NCI-H524 (cell line): ENCODE measurements at places on chromosomes 16 and 17.

DNA sequence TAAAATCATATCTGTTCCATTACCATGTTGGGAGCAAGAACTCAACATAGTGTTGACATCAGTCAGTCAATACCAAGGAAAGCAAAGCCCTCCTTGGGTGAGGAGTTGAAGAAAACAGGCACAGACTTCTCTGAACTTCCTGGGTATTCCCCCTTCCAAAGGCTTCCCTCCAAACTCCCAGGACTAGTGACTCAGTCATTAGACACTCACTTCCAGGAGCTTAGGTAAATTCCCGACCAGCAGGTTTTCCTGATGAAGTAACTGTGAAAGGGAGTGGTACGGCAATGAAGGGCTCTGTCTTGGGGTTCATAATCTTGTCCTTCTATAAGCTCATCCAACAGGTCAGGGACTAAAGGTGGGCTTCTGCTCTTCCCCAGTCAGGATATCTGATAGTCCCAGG is 293.8 kb upstream of the AXIN2 start:
- no peak for DNase-seq

DNA sequence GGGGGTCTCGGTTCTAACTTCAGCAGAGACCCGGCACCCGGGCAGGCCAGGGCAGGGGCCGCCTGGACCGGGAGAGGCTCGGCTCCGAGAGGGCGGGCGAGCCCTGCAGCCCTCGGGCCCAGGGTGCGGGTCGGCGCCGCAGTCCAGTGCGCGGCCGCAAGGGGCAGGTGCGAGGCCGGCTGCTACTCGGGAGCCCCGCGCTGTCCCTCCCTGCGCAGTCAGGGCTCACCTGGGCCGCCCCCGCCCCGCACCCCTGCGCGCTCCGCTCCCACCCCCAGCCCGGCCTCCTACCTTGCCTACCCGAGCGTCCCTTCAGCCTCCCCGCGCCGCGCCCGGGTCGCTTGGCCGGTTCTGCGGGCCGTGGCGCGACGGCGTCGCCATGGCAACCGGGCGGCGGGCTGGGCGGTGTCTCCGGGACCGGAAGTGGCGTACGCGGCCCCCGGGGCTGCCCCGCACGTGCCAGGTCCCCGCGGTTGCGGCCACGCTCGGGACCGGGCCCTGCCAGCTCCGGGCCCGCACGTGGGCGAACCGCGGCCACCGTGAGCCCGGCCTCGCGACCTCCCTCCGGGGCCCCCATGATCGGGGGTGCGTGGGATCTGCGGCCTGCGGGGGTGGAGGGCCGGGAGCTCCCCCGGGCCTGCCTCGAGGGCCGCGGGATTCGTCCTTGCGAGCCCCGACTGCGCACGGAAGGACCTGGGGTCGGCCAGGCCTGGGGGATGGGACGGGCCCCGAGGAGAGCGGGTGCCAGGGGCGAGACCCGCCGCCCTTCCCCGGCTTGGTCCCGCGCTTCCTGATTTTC is at the start of gene CYB561:
TSS of gene CYB561 (minus strand) at position 353 of the 799 bp plus-strand sequence. CDS start 8,759 bp downstream, outside the sequence.
- peak; percentile 54 for DNase-seq

DNA sequence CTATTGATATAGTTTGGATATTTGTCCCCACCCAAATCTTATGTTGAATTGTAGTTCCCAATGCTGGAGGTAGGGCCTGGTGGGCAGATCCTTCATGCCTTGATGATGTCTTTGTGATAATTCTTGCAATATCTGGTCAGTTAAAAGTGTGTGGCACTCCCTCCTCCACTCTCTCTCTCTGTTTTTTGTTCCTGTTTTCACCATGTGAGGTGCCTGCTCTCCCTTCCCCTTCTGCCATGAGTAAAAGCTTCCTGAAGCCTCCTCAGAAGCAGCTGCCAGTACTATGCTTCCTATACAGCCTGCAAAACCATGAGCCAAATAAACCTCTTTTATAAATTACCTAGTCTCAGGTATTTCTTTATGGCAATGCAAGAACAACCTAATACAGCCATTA is 47.3 kb downstream of the TOM1L2 start:
- DNase-seq = no peak

DNA sequence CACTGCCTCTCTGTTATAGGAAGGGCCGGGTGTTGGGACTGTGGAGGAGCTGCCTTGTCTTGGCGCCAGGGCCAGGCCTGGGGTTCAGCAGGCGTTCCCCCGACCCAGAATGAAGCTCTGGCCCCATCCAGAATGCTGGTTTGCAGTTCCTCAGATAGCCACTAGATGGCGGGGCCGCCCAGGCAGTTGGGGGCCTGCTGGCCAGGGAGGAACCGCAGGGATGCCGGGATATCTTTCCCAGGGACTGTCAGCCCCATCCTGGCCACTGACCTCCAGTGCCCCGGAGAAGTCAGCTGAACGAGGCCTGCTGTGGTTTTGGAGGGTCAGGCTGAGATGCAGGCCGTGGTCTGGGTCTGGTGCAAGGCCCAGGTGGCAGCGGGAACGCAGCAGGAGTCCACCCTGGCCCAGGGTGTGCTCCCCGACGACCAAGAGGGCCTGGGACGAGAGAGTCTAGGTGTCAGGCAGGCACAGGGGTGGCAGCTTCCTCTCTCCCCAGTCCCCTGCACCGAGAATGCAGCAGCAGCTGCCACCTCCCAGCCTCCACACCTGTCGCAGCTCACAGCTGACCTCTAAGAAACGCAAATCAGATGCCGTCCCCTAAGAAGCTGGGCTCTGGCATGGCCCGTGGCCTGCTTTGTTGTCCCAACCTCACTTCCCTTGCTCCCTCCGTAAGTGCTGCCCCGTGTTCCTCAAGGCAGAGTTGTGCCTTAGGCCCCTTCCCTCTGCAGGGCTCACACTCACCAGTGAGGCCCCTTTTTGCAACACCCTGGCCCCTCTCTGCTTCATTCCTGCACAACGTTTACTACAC is 51.2 kb downstream of the RMI2 start:
- DNase-seq = peak; percentile 41

DNA sequence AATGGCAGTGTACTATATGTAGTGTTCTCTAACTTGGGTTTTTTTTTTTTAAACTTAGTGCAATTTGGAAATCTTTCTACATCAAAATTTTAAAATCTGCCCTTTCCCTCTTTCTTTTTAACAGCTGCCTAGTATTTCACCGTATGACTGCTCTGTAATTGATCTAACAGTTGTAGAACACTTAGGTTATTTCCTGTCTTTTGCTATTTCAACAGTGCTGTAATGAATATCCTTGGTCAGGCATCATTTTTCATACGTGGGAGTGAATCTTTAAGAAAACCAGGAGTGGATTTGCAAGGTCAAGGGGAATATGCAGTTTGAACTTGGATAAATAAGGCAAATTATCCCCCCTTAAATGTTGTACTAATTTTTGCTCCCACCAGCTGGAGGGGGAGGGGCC is 3.8 kb downstream of the NLRC5 start:
- no peak for DNase-seq

GRCh38 chr16:8923199-8923598 is 40.5 kb downstream of the USP7 start:
- no peak for DNase-seq

GRCh38 chr16:88387180-88387765 is 4.5 kb downstream of the ZNF469 start:
- no peak for DNase-seq

DNA sequence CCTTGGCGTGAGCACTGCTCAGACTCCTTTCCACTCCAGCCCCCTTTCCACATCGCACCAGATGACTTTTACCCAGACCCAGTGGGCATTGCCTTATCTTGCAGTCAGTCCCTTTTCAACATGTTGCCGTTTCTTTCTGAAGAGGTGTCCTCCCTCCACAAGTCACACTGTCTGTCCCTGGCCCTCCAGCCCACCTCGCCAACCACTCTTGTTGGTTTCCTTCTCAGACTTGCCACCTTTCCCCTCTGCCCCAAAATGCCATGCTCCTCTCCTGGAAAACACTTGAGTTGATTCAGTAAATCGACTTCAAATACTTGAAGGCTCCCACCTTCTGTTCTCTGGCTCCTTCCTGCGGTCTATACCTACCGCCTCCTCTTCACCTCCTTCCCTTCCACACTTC is 7.5 kb upstream of the ADAM11 start:
- no peak for DNase-seq

- DNase-seq = peak; percentile 53
Measured at GRCh38 chr16:57091975-57092785, at the start of gene CPNE2. Gene CPNE2, plus strand, starts transcription at chr16:57092583. Its CDS starts 18,160 bp downstream, at chr16:57110743.

DNA sequence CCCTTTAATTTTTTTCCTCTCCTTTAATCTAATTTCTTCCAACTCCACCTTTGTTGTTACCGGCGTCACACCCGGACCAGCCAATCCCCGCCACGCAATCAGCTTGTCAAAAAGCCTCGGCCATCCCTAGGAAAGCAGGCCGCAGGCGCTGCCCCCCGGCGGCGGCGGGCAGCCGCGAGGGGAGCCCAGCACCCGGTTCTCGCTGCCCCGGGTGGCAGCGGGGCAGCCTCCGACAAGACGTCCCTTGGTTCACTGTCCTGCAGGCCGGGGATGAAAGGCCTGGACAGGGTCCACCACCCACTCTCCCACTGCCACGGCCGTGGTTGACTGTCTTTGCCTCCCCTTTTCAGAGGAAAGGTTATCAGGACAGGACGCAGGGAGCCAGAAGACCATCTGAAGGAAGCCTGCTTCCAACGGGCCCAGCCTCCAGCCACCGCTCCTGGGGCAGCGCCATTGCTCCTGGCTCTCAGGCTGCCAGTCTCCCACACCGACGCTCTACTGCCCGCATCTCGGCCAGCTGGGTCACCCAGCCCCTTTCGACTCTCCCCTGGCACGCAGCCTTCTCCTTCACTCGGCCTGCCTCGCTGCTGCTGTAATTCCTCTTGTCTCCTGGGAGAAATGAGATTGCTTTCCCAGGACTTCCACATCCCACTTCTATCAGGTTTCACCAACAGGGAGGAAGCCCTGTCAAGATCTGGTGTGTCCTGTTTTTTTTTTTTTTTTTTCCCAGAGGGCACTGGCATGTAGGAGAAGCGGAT is 2.8 kb upstream of the UBTF start:
- peak; percentile 89 for DNase-seq
